ENCODE measurements at places on chromosomes 1 and 21. TPM values are rescaled to one million over a fixed set of nuclear protein-coding genes. Genes with fewer than 3 reads are reported as not detected.

GRCh38 chr1:25568834-25569596 lies 25.6 kb downstream of the LDLRAP1 start:
- peak; percentile 46 for DNase-seq

The OR2L5 gene
- not detected for total RNA-seq

The DNMT3L gene
- not detected for total RNA-seq

DNA sequence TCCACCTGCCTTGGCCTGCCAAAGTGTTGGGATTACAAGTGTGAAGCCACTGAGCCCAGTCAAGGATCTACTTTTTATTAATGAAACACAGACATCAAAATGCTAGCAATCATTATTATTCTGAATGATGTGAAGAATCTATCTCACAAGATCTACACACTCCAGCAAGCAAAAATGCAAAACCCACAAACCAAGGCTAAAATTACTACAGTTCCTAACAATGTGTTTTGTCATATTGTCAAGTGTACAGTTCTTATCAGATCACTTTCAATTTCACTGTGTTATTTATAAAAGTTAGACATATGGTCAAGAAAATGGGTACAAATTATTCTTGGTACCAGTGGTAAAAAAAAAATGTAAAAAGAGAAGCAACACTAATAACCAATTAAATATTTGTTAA lies 61.3 kb upstream of the SDC3 start:
- no peak for DNase-seq

GRCh38 chr1:59139396-59139795 lies 157.5 kb upstream of the FGGY start:
- no peak for DNase-seq

DNA sequence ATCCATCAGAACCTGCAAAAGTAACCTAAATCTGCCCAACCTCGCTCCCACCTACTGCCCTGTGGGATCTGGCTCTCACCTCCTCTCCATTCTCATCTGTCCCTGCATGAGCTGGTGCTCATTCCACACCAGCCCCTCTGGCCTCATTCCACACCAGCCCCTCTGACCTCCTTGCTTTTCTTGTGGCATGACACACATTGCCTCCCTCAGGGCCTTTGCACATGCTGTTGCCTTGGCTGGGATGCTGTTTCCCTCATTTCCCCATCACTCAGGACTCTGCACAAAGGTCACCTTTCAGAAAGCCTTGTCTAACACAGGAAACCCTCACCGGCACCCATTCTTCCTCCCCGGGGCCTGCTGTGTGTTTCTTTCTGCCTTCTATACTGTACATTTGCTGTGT lies 197.1 kb downstream of the KAZN start:
- DNase-seq, result no peak

GRCh38 chr21:26587736-26588201 lies 14.7 kb upstream of the CYYR1 start:
- DNase-seq, result no peak

DNA sequence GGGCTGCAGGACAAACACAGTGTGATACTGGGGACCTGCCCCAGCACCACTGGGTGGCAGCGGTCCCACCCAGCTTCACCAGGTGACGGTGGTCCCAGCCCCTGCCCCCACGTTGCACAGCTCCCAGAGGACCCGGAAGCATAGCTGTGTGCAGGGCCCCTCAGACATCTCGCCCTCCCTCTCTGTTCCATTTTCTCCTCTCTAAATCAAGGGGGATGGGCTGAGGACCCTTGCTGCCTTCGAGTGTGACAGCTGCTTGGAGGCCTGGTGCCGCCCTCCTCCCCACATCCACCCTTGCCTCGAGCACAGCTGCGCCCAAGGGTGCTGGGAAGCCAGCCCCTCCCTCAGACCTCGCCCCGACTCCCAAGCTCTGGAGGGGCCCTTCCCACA lies 16.1 kb upstream of the LRRC3 start:
- DNase-seq, result no peak

GRCh38 chr1:111538343-111539025 lies 35.1 kb upstream of the ADORA3 start:
- no peak for DNase-seq

The THEM5 gene
- total RNA-seq, result not detected

The CYP4X1 gene
- total RNA-seq, result 47.9 TPM

DNA sequence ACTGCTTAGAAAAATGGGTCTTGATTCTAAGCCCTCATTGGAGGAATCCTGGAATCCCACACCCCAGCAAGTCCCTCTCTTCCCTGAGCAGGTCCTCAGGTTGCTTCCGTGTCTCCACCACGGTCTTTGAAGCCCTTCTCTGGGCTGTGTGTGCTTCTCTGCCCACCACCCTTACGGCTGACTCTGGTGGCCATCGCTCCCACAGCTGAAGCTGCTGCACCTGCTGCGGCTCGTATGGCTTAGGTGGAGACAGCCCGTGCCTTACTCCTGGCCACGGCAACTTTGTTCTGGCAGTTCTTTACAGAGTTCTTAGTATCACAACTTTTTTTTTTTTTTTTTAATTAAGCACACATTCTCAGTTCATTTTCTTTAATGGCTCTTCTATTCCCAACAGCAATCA lies 10.9 kb upstream of the KIF26B start:
- DNase-seq, result no peak

DNA sequence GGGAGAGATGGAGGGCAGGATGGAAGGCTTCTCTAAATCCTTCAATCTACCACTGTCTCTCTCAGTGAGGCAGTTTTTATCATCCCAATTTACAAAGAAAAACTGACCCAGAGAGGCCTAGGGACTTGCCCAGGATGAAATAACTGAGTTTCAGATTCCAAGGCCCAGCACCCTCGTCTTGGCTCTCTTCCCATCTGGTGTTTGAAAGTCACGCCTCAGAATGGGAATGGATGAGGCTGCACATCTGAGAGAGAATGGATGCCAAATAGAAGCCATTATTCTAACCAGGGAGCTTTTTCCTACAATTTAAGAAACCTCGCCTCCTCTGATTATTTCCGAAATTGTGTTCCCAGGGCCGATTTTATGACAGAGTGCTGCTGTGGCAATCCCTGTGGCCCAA lies 10.6 kb upstream of the KCNN3 start:
- DNase-seq, result no peak

GRCh38 chr1:1567891-1568291 lies 6.8 kb downstream of the SSU72 start:
- no peak for DNase-seq

The CSF1 gene
- total RNA-seq, result 146 TPM

The ARHGEF16 gene
- total RNA-seq, result 2.4 TPM

The FAM163A gene
- not detected for total RNA-seq

DNA sequence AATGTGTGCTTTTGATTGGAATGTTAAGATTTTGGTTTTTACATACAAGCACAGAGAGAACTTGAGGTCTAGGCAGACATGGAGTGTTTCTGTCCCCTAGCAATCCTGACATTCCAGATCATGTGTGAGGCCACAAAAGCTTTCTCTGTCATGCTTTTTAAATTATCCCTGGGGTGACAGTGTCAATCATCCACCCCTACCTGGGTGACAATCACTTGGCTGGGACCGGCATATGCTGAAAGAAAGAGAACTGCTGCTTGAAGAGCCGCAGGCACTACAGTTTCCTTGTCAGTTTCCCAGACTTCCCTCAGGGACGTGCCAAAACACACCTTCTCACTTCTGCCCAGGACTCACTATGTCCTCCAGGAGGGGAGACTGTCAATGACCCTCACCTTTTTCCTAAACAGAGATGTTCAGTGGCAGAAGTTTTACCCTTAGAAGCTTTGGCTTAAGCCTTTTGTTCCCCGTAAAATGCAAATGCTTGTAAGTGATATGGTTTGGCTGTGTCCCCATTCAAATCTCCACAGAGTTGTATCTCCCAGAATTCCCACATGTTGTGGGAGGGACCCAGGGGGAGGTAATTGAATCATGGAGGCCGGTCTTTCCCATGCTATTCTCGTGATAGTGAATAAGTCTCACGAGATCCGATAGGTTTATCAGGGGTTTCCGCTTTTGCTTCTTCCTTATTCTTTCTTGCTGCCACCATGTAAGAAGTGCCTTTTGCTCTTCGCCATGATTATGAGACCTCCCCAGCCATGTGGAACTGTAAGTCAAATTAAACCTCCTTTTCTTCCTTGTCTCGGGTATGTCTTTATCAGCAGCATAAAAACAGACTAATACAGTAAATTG lies 217.4 kb downstream of the FGGY start:
- no peak for DNase-seq

The CYP4Z1 gene
- total RNA-seq, result 1.1 TPM

GRCh38 chr1:49906365-49906764 lies 117.4 kb downstream of the AGBL4 start:
- DNase-seq, result no peak

The LDLRAD1 gene
- total RNA-seq, result not detected

DNA sequence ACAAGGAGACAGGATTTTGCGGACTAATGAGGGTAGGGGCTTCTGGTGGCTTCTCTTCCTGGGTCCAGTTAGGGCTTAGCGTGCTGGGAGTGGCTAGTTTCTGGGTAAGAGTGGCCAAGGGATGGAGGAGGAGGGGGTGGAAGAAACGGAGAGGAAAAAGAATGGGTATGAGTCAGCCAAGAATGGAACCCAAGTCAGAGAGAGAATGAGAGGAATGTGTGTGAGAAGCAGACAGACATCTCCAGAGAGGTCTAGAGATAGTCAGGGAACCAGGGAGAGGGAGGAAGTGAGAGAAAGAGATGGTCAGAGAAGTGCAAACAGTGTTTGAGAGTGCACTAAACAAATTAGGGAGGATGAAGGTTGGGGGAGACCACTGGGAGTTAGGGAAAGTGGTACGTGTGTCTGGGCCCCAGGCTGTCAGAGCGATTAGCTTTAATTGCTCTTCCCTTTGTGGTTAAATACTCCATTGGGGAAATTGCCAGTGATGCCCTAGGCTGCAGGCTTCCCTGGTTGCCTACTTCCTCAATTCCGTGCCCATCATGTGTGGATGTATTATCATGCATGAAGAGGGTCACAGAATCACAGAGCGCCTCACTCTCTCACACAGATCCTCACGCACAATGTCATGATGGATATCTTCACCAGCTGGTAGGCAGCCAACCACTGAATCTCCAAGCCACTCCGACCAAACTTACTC lies 1.4 kb downstream of the PEA15 start:
- no peak for DNase-seq

DNA sequence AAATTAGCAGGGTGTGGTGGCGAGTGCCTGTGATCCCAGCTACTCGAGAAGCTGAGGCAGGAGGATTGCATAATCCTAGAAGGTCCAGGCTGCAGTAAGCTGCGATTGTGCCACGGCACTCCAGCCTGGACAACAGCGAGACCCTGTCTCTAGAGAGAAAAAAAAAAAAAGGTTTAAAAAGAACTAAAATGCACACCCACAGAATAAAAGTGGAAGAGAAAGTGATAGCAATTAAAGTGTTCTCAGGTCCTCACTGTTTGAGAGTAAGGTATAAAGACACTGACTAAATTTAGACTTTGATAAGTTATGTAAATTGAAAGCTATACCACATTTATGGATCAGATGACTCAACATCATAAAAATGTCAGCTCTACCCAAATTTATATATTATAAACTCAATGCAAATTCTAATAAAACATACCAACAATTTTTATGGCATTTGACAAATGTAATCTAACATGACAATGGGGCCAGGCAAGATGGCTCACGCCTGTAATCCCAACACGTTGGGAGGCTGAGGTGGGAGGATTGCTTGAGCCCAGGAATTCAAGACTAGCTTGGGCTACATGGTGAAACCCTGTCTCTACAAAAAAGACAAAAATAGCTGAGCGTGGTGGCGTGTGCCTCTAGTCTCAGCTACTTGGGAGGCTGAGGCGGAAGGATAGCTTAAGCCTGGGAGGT lies 11.8 kb downstream of the ZBTB17 start:
- no peak for DNase-seq

DNA sequence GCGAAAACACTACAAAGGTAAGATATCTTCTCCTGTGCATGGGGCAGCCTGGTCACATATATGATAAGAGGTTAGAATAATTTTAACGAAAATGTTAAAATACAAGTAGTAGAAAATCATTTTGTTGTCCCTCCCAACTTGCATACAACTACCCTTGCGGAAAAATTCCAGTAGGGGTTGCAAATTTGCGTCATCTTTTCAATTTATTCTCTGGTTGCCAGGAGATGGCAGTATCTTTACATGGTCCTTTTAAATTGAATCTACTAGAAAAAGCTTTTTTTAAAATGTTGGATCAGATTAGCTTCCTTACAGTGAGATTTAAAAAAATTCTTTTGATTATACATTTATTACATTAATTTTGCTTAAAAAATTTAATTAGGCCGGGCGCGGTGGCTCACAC lies 10.9 kb downstream of the S100PBP start:
- DNase-seq, result no peak

The ZNF644 gene
- 48.7 TPM for total RNA-seq

GRCh38 chr1:224700918-224701531 lies 84.9 kb downstream of the CNIH3 start:
- DNase-seq, result no peak

GRCh38 chr1:112893288-112894009 lies 62.5 kb downstream of the SLC16A1 start:
- no peak for DNase-seq

- no peak for DNase-seq
Measured at GRCh38 chr1:175128523-175128922, 60.9 kb downstream of the TNN start.

DNA sequence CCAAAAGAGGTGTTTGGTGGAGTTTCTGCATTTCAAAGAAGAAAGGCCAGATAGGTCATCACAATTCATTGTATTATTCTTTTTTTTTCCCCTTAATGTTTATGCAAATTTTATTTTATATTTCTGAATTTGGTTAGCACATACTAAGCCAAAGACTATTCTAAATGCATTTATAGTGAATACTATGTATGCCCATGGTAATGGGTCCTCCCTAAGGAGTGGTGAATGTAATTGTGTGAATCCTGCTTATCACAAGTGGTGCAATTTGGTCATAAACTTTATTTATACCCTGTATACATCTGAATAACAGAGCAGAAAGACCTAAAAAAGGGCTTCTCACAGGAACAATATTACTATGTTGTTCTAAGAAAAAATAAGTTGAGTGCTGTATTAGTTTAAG lies 99.1 kb downstream of the CD247 start:
- DNase-seq, result no peak

The CCNL2 gene
- 214 TPM for total RNA-seq

GRCh38 chr1:94069919-94070285 lies 51.0 kb downstream of the ABCA4 start:
- no peak for DNase-seq

DNA sequence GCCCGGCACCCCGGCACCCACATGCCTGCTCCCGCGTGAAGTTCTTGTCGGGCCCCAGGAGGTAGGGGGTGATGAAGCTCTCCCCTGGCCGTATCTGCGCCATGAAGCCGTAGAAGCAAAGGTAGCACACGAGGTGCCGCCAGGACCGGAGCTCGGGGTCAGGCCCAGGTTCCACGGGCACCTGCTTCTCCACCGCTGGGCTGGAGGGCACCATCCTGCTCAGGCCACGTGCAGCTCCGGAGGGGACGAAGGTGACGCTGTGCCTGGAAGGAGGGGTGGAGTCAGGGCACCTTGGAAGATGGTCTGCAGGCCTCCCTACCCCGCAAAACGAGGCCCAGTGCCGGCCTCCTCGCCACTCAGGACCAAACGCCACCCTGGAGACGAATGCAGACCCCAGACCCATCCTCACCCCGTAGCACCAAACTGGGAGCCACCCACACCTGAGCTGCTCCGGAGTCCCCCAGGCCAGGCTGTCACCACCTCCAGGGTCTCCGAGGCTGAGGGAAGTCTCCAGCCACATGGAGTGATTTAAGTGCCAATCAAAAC lies 4.4 kb downstream of the SLC19A1 start:
- DNase-seq, result no peak

The PHC2 gene
- total RNA-seq, result 238 TPM

Data from thoracic aorta (tissue), 2 donors.